ENCODE measurements at places on chromosomes 2 and 18. TPM values are rescaled to one million over a fixed set of nuclear protein-coding genes. Genes with fewer than 3 reads are reported as not detected.

The DSC1 gene
- 0.33 TPM for total RNA-seq

- H3K4me1 ChIP-seq: no peaks in the 10 kb centered on the region
- H3K27ac ChIP-seq: no peak overlapping the region
- H3K27me3 ChIP-seq: no peaks in the 10 kb centered on the region
These were observed 31.8 kb downstream of the TBC1D8 start for GRCh38 chr2:101119431-101119830.

GRCh38 chr2:205407984-205408383, 274.3 kb upstream of the NRP2 start:
- H3K27me3 ChIP-seq: no peaks in the 10 kb centered on the region
- no peak overlapping the region for H3K4me3 ChIP-seq
- H3K36me3 ChIP-seq: no peaks in the 10 kb centered on the region
- H3K27ac ChIP-seq: no peak overlapping the region

The CYP26B1 gene
- 10.3 TPM for total RNA-seq

- no peaks in the 10 kb centered on the region for H3K4me1 ChIP-seq
- no peak overlapping the region for H3K27ac ChIP-seq
- no peak for DNase-seq
- H3K36me3 ChIP-seq: no peaks in the 10 kb centered on the region
- no peak overlapping the region for H3K4me3 ChIP-seq
These were observed 126.4 kb upstream of the EPAS1 start for GRCh38 chr2:46170611-46171350.

- no peaks in the 10 kb centered on the region for H3K4me1 ChIP-seq
- no peaks in the 10 kb centered on the region for H3K36me3 ChIP-seq
- no peaks in the 10 kb centered on the region for H3K27me3 ChIP-seq
- no peak for DNase-seq
- H3K27ac ChIP-seq: no peak overlapping the region
These were observed 93.8 kb upstream of the FSIP2 start for GRCh38 chr2:185644828-185645227.

The APLF gene
- total RNA-seq: 7.5 TPM

Measured in thymus (tissue), 14 donors.